ENCODE measurements at places on chromosomes 3 and 15.

DNA sequence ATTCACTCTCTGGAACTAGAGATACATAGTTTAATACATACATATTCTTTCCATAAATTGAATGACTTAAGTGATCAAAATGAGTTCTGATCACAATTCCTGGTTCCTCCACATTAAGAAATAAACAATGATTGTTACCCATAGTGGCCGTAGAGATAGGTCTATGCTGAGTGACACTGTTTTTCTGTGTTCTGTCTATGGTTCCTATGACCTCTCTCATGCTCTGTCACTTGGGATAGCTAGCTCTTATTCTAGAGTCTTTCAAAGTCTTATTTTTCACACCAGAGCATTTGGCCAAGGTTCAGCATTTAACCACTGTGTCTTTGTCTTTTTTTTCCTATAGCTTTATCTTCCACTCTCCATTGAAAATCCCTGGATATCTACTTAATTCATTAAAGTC is 132.4 kb downstream of the GOLGA6L6 start:
- DNase-seq, result no peak

GRCh38 chr15:90482124-90483011 is 47.4 kb upstream of the CRTC3 start:
- DNase-seq, result no peak

DNA sequence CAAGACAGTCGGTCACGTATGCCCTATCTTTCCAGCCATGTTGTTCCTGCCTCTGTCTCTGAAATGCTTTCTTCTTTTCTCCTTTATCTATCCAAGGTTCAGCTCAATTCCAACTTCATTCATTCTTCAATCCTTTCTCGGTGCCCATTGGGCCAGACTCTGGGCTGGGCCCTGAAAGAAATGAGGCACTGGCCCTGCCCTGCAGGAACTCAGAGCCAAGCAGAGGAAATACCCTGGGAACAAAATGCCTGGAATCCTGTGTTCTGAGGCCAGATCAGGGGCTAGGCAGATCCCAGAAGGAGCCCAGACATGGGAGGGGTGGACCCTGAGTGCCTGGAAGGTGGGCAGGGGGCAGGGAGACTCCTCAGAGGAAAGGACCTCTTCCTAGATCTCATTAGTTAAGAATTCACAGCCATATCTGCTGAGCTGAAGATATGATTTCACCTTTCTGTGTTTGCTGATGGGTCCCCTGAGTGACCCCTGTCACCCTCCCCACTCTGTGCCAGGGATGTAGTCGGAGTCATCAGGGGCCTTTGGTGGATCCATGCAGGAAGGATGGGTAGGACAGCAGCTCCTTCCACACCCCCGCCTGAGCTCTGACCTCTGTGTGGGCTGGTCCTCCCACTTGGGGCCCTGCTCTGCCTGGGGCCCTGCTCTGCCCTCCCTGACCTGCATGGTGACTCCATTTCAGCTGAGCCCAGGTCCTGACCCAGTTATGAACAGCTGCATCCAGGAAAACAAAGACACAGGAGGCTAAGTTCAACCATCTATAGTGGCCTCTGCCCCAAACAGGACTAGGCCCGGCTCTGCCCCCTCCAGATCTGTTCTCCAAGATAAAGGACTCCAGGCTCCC is 5.3 kb upstream of the DAPK2 start:
- no peak for DNase-seq

DNA sequence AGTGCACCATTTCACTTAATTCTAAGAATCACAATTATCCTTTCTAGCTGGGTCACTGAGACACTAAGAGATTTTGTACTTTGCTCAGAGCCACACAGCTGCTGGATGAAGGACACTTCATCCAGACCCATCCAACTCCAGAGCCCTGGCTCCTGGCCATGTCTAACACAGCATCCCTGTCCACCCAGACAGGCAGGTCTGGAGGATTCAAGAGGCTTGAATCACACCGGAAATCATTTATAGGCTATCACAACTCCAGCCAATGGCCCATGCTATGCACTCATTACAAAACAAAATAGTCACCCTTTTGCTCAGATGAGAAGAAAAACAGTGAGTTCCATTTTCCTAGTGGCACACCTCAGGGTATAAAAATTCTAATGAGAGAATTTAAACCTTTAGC is 198.2 kb upstream of the LMCD1 start:
- no peak for DNase-seq

DNA sequence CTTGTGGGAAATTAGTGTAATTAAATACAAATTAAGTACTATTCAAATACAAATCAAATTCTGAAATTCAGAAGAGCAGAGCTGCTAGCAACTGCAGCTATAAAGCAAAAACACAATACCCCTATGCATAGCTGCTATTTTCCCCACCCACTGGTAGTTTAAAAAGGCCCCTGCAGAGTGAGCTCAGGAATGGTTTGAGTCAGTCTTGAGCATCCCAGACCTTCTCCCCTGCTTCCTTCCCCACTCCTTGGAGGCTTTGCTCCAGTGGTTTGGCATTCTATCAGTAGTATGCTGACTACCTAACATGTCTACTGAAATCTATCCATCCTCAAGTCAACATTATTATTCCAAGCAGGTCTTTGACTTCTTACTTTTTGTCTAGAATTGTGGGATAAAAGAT is 53.0 kb downstream of the EFHB start:
- no peak for DNase-seq

All from stimulated activated CD8-positive, alpha-beta memory T cell treated with anti-CD3 and anti-CD28 coated beads, Interleukin-15, amount 100 ng/mL, for 48 hours (primary cell).